ENCODE measurements at places on chromosomes 12 and 14.

DNA sequence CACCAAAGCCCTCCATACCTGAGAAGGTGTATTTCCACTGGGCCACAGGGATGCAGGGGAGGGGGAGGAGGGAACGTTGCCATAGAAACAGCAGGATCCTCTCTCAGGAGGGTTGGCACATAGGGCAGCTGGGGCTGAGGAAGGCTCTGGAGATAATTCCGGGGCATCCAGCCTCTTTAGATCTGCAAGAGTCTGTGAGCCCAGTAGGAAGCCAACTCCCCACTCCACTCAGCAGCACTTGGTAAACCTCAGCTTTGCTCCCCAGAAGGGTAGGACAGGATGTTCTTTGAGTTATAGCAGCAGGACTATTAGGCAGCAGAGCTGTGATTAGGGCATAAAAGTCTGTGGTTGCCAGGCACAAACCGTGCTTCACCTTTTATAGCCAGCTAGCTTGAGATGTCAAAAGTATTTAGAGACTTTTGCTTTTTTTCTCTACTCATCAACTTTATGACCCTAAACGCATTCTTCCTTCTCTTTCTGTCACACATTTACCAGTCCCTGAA, 7.8 kb upstream of the PLEKHG3 start:
- DNase-seq: no peak

DNA sequence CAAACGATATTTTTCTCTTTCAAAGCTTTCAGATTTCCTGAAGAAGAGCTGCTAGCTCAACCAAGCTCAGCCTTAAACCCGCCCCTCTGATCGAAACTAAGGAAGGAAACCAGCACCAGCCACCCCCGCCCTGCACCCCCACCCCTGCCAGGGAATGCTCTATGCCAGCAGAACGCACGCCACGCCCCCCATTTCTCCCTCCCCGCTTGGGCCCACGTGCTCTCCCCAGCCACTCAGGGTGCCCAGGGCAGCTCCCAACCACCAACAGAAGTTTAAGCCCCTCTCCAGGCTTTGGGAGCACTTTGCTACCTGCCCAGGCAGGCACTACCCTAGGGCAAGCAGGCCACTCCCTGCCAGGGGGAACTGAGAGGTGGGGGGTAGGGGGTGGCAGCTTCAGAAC, 18.8 kb upstream of the KRT78 start:
- DNase-seq: no peak

DNA sequence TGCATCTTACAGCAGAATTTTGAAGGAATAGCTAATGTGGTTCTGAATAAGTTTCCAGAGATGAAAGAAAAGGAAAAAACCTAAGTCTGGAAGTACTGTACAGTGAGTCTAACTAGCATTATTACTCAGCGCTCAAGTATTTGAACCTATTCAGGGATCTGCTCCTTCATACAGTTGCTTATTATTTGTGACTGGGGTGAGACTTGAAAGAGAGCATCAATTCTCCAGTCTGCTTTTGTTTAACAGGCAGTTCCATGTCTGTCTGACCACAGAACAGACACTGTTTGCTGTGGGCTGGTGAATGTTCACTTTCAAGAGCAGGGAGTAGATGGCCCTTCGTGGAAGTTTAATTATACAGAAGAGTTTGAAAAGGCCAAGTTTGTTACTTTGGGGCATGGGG, 9.3 kb downstream of the ETV6 start:
- no peak for DNase-seq

DNA sequence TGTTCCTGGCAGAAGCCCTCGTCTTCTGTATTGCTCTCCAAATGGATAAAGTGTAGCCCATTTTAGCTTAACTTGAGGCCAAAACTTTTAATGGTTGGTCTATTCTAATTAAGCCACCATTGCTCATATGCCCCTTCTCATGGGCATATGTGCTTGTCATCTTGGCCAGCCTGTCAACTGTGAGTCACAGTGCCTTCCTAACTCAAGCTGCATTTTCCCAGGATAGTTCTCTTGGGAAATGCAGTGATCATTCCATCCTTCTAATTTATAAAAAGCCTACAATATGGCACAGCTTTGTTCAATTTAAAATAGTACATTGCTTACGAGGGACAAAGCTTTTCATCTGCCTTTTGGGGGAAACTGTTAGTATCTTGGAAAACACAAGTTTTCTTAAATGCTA, 6.6 kb downstream of the PTHLH start:
- no peak for DNase-seq

- no peak for DNase-seq
Observed at GRCh38 chr12:53232646-53233461, 845 bp upstream of the RARG start.

GRCh38 chr14:30813216-30813615, 61.1 kb upstream of the COCH start:
- DNase-seq: no peak

- DNase-seq: no peak
Observed at GRCh38 chr12:42666671-42667243, 77.2 kb upstream of the PRICKLE1 start.

DNA sequence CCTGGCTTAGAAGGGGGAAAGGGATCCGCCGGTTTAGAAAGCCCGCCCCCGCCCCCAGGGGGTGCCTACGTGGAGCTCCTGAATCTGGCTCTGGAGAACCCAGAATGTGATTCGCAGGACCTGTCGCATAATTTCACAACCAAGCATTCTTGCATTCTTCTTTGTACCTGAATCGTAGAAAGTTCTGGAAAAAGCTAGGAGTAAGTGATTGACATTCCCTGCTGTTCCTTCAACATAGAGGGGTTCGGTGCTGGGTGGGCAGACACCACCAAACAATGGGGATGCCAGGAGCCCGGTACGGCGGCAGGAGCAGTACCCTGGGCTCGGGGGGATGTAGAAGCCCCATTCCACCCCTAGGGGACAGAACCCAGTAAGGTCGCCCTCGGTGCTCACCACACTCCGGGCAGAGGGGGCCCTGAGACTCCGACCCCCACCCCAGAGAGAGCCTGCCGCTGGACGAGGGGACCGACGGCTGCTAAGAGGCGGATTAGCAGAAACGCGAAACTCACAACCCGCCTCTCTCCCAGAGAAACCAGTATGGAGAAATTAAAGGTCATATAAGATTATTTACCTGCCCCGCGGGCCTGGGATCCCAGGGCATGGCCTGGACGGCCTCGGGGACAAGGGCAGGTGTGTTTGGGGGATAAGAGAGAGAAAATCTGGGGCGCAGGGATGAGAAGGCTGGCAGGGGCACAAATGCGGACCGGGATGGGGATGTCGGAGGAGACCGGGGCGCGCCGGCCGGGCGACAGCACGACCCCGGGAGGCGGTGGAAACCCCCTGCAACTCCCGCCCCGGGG, 520 bp downstream of the CSRP2 start:
- DNase-seq: no peak

DNA sequence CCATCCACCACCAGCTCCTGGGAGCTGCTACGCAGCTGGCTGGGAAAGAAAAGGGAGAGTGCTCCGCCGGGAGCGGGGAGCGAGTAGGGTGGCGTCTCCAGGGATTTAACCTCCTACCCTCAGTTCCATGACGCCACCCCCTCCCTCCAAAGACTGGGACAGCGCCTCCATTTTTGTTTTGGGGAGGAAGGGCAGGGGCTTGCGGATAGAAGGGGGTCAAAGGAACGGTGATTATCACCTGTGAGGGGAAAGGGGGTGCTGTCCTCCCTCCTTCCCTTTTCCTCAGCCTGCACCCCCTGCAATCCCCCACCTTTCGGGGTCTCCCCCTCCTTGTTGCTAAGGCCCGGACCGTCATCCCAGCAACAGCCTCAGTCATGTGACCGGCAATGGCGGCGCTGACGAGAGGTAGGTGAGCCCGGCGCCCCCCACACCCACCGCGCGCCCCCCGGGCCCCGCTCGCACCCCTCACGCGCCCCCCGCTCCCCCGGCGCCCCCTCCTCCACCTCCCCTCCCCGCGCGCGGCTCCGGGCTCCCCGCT, at the start of gene DTX3:
Gene DTX3 (plus strand): TSS at position 371 of the 538 bp plus-strand sequence. CDS start 1,694 bp downstream, outside the sequence.
- DNase-seq: no peak

GRCh38 chr12:3075315-3075714, 1.9 kb upstream of the TSPAN9 start:
- no peak for DNase-seq

GRCh38 chr12:6927379-6928021, at the start of gene ATN1:
ATN1 (plus strand) TSS chr12:6927959; CDS start chr12:6934002, 6,043 bp downstream.
- no peak for DNase-seq

DNA sequence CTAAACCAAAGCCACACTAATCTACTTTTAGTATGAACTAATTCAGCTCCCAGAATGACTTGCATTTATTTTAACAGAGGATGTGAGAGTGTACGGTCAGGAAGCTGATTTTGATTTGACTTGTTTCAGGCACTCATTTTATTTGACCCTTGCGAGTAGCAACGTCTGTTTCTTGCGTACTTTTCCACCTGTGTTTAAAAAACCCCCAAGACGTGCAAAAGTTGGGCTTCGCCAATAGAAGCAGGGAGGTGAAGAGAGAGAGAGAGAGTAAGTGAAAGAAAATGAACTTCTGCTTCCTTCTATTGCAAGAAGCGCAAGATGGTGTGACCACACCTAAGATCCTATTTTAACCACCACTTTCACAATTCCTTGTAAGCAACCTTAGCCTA, 6.7 kb upstream of the SLC15A4 start:
- no peak for DNase-seq

GRCh38 chr14:26596543-26597061, 1.2 kb downstream of the NOVA1 start:
- DNase-seq: no peak

DNA sequence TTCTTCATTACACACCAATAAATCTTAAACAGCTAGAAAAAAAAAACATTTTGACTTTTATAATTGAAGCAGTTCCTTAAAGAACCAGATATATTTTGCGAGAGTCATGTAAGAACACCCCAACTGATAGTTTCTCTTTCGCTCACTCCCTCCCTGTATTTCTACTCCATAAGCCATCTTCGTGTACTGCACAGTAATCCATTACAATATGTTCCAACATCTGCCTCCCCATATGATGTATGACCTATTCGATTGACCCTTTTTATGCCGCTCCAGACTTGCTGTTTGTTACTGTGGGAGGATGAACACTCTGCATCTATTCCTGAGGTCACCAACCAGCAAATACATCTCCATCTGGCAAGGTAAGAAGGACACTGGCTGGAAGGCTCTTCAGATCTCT, 331.7 kb downstream of the SOX5 start:
- no peak for DNase-seq
